ENCODE measurements at places on chromosomes 6 and 20. TPM values are rescaled to one million over a fixed set of nuclear protein-coding genes. Genes with fewer than 3 reads are reported as not detected.

GRCh38 chr6:130494729-130495128, 128.9 kb downstream of the TMEM200A start:
- no peak for DNase-seq

DNA sequence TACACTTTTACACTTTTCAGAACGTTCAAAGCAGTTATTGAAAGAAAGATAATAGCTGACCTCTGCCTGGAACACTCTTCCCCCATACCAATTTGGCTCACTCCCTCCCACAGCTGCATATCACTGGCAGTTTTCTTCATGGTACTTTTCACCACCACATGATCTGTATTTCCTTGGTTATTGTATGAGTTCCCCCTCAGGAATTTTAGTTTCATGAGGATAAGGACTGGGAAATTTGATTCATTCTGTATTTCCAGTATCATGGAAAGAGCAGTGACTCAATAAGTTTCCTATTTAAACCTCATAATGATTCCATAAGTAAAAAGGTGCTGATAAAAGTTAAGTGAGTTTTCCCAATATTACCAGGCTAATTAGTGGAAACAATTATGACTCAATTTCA, 16.0 kb downstream of the HTR1B start:
- DNase-seq: no peak

GRCh38 chr6:408599-409102, 17.1 kb downstream of the IRF4 start:
- peak; percentile 81 for DNase-seq

GRCh38 chr6:101760843-101761621, 367.5 kb downstream of the GRIK2 start:
- no peak for DNase-seq

The USP49 gene
- 1.8 TPM for total RNA-seq

The ZBTB22 gene
- total RNA-seq: 14.9 TPM

- DNase-seq: no peak
These were observed 125.9 kb upstream of the INSM1 start for GRCh38 chr20:20241976-20242375.
